ENCODE measurements at places on chromosomes 1 and 21. TPM values are rescaled to one million over a fixed set of nuclear protein-coding genes. Genes with fewer than 3 reads are reported as not detected.
A peak's percentile ranks its signal among the peaks of the same experiment; 100 is the strongest.

The ADORA3 gene
- 3.6 TPM for total RNA-seq

The CFHR4 gene
- not detected for total RNA-seq

The HTR1D gene
- not detected for total RNA-seq

The LORICRIN gene
- total RNA-seq = not detected

The PLPPR5 gene
- not detected for total RNA-seq

The RCOR3 gene
- total RNA-seq = 10.3 TPM

The UCK2 gene
- 30.3 TPM for total RNA-seq

The SMIM11 gene
- not detected for total RNA-seq

The AADACL4 gene
- not detected for total RNA-seq

GRCh38 chr1:110555807-110556470 lies 37.0 kb upstream of the KCNA10 start:
- no peak overlapping the region for H3K27ac ChIP-seq
- no peaks in the 10 kb centered on the region for H3K27me3 ChIP-seq
- no peak for DNase-seq
- peak overlapping the region; percentile 59 for H3K4me3 ChIP-seq

DNA sequence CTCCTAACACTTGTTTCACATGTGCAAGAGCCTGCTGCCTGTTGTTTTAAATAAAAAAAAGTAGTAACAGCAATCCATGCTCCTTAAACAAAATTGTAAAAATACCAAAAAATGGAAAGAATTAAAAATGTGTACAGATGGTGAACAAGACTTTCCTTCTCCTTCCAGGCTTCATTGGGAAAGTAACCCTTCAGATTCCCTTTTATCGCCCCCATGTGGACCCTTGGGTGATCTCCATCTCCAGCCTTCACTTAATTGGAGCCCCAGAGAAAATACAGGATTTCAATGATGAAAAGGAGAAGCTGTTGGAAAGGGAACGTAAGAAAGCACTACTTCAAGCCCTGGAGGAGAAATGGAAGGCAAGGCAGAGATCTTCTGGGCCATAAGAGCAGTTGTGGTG lies 14.2 kb downstream of the VPS13D start:
- peaks cover 71% of the 10 kb centered on the region for H3K36me3 ChIP-seq
- no peak overlapping the region for H3K4me3 ChIP-seq
- no peak overlapping the region for H3K27ac ChIP-seq
- H3K4me1 ChIP-seq = no peaks in the 10 kb centered on the region
- DNase-seq = no peak
- H3K27me3 ChIP-seq = no peaks in the 10 kb centered on the region

GRCh38 chr1:46183079-46183847 lies 7.0 kb upstream of the P3R3URF start:
- peak overlapping the region; percentile 93 for H3K27ac ChIP-seq
- H3K27me3 ChIP-seq = no peaks in the 10 kb centered on the region
- peaks cover 5% of the 10 kb centered on the region for H3K4me1 ChIP-seq
- H3K4me3 ChIP-seq = no peak overlapping the region

- no peaks in the 10 kb centered on the region for H3K36me3 ChIP-seq
- no peaks in the 10 kb centered on the region for H3K4me1 ChIP-seq
- no peaks in the 10 kb centered on the region for H3K27me3 ChIP-seq
- DNase-seq = no peak
- H3K4me3 ChIP-seq = no peak overlapping the region
- H3K27ac ChIP-seq = no peak overlapping the region
Observed at GRCh38 chr1:200535605-200536004, 84.9 kb downstream of the KIF14 start.

GRCh38 chr1:226603858-226604559 lies 55.4 kb downstream of the STUM start:
- no peak overlapping the region for H3K4me3 ChIP-seq
- H3K36me3 ChIP-seq = no peaks in the 10 kb centered on the region

- H3K4me1 ChIP-seq = no peaks in the 10 kb centered on the region
- no peak overlapping the region for H3K4me3 ChIP-seq
- DNase-seq = no peak
- H3K36me3 ChIP-seq = no peaks in the 10 kb centered on the region
Observed at GRCh38 chr1:185069202-185069772, 23.9 kb downstream of the RNF2 start.

DNA sequence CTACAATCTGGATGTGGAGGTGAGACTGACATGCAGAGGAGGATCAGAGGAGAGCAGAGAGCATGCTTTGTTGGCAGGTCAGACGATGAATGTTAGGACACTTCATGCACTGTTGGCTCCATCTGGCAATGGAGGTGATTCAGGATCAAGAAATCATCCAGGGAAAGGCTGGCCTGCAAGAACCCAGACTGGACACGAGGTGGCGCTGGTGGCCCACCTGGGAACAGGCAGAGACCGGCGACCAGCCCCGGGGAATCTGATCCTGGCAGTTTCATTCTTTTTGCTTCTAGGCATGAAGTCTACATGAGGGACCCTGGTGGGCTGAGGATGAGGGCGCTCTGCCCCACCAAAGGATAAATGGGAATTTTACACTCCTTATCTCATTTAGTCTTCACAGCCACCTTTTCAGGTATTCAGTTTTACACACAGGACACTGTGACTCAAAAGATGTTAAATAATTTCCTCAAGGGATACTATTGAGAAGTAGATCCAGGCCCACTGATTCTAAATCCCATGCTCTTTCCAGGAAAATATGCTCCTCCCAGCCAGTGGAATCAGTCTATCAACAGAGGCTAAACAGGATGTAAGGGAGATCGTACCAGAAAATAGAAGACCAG lies 26.2 kb upstream of the SCMH1 start:
- H3K27ac ChIP-seq = no peak overlapping the region
- no peaks in the 10 kb centered on the region for H3K36me3 ChIP-seq
- DNase-seq = peak; percentile 86
- H3K4me3 ChIP-seq = no peak overlapping the region
- no peaks in the 10 kb centered on the region for H3K4me1 ChIP-seq
- H3K27me3 ChIP-seq = no peaks in the 10 kb centered on the region

GRCh38 chr21:31092832-31093625 lies 54.8 kb upstream of the KRTAP19-8 start:
- no peaks in the 10 kb centered on the region for H3K4me1 ChIP-seq
- DNase-seq = no peak
- H3K36me3 ChIP-seq = no peaks in the 10 kb centered on the region
- no peaks in the 10 kb centered on the region for H3K27me3 ChIP-seq
- no peak overlapping the region for H3K27ac ChIP-seq

DNA sequence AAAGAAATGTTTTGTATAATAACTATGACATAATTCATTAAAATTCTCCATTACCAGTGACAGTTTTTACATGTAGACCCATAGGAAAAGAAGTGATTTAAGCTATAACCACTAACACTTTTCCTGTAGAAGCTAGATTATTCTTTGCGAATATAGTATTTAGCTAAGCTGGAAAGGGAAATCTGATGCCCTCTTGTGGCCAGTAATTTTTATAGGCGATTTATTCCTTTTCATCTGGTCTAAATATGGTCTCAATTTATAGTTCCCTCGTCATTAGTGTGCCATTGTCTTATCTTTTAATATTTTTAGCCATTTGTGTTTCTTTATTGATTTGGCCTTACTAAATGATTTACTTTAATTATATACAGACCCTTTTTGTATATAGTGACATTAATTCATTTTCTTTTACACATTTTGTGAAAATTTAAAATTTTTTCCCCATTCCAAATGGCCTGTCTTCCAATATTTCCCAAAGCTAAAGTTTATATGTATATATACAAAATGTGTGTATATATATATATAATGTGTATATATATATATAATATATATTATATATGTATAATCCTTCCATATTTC lies 26.7 kb downstream of the BTG3 start:
- H3K27ac ChIP-seq = no peak overlapping the region
- H3K27me3 ChIP-seq = no peaks in the 10 kb centered on the region
- no peaks in the 10 kb centered on the region for H3K36me3 ChIP-seq
- no peaks in the 10 kb centered on the region for H3K4me1 ChIP-seq
- DNase-seq = no peak
